ENCODE measurements at places on chromosomes 11 and 22. TPM values are rescaled to one million over a fixed set of nuclear protein-coding genes. Genes with fewer than 3 reads are reported as not detected.

DNA sequence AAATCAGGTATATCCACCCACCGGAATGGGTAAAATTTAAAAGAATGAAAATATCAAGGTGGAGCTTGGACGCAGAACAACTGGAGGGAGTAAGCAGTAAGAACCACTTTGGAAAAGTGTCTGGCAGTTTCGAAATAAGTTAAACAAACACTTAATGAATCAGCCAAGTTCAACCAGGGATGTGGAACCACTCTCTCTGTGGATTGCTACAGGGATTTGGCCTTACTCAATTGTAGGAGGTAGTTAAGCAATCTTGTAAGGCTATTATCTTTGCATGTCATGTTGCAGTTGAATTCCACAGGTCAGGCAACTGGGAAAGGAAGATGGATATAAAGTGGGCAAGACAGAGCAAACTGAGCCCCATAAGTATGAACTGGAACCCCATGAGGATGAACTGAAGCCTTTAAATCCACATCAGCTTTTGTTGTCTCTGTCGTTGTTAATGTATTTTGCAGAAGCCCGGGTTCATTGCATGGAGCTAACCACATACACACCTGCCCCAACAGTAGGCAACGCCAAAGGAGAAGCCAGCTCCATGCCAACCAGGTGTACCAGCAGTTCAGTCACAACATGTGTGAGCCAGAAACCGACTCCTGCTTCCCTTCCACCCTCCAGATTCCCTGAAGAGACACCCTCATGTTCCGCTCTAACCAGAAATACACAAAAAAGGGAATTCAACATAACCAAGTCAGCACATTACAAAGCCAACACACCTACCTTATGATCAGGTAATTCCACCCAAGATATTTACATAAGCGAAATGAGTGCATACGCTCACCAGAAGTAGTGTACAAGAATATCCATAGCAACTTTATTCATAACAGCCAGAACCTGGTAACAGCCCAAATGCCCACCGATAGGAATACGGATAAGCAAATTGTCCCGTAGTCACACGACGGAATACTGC, 8.0 kb upstream of the SLC43A3 start:
- peak; percentile 96 for DNase-seq

Gene GLYAT
- polyA plus RNA-seq = not detected

Gene SLC1A2
- polyA plus RNA-seq = 0.70 TPM

GRCh38 chr11:76592961-76593360, 77.6 kb downstream of the LRRC32 start:
- DNase-seq = no peak

Gene CHRNA10
- 1.5 TPM for polyA plus RNA-seq

GRCh38 chr11:126124231-126124661, 61.6 kb upstream of the CDON start:
- DNase-seq = no peak

DNA sequence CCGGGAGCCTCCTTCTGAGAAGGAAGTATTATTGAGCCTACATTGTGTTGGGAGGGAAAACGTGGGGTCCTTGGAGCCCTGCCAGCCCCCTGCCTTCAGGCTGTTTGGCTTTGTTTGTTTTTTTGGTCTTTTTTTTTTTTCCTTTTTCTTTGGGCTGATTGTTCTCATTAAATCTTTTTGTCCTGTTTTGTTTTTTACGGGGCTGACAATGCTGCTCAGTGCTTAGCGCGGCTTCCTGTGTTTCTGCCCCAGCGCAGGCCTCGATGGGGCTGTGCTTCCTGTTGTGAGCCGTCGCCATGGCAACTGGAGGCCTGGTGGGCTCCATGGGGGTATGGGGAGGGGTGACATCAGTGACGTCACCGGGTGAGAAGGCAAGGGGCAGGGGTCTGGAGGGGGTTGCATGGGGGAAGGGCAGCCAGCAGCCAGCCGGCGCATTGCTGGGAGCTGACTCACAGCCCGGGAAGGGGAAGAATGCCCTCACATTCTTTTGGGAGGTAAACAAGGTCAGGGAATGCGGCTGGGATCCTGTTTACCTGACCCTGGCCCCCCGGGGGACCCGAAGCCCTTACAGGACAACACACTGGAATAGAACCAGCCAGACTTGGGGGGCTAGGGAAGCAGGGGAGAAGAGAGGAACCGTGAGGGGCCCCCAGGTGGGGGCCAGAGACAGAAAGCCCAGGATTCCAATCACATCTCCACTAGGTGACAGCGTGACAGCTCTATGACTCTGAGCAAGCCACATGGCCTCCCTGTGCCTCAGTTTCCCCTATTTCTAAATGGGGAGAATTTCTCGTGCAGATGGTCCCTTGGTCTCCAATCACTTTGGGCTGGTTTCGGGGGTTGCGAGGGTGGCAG, 22.2 kb upstream of the CBX7 start:
- peak; percentile 92 for DNase-seq

GRCh38 chr11:130246738-130247137, 68.0 kb downstream of the ZBTB44 start:
- DNase-seq = no peak

- peak; percentile 75 for DNase-seq
Observed at GRCh38 chr22:32745251-32745995, 56.1 kb upstream of the TIMP3 start.

Gene BDNF
- polyA plus RNA-seq = 1.6 TPM

DNA sequence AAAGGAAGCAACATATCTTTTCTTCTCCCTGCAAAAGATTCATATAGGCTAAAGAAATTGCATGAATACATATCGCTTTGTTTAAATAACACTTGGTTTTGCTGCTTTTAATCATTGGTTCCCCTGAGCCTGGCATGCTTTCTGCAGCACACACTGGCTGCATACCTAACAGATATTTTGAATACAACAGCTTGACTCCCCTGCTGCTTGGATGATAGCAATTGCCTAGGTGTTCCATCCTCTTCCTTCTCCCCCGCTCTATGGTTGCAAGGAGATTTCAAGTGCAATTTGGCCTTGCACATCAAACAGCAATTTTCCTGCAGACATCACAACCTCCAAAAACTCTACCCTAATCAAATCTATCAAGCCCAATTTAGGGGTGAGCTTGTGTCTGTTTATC, 430.0 kb downstream of the NTM start:
- no peak for DNase-seq

Gene ABCC8
- 2.4 TPM for polyA plus RNA-seq

DNA sequence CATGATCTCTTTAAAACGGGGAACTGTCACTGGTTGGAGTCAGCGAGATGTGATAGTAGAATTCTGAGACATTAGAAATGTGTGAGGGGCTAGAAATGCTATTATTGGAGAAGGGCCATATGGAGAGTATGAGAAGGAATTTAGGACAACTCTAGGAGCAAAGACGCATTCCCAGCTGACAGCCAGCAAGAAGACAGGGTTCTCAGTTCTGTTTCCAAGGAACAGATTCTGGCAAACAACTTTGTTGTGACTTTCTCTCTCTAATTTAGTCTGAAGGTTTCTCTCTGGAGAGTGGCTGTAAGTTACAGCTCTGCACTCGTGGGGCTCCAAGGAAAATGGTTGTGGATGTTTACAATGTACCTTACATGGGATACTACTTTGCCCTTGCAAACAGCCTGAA, 876.3 kb downstream of the FAM181B start:
- DNase-seq = peak; percentile 97

Gene LINC01488
- not detected for polyA plus RNA-seq

- DNase-seq = no peak
Observed at GRCh38 chr22:29710922-29711593, 8.7 kb upstream of the CABP7 start.

Gene OR5P2
- not detected for polyA plus RNA-seq

GRCh38 chr22:33757041-33757801, 163.1 kb downstream of the LARGE1 start:
- DNase-seq = no peak

DNA sequence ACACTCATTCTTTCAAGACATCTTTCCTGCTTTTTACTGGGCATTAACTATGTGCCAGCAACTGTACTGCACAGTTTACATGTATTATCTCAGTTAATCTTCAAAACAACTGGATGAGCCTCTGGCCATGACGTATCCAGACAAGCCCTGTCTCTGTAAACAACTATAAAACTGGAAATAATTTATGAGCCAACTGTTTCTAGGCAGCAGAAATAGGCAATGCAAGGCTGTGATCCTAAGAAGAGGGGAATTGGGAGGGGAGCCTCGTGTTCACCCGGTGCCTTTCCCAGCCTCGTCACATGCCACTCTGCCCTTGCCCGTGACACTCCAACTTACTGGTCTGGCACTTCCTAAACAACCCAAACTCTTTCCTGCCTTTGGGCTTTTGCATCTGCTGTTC, 82.8 kb downstream of the FBXO7 start:
- DNase-seq = no peak

Gene C11orf86
- polyA plus RNA-seq = not detected

- DNase-seq = peak; percentile 61
Observed at GRCh38 chr22:25362215-25362882, 142.9 kb downstream of the CRYBB2 start.

- DNase-seq = peak; percentile 34
Observed at GRCh38 chr22:45008186-45008681, 1.6 kb downstream of the PHF21B start.

GRCh38 chr11:72004515-72005346, 6.0 kb downstream of the IL18BP start:
- DNase-seq = no peak

GRCh38 chr11:116376054-116376453, 396.7 kb downstream of the BUD13 start:
- no peak for DNase-seq

All from lung (tissue), 17 donors.